CD8-positive, alpha-beta memory T cell (primary cell): ENCODE measurements at places on chromosomes 5 and 9.

DNA sequence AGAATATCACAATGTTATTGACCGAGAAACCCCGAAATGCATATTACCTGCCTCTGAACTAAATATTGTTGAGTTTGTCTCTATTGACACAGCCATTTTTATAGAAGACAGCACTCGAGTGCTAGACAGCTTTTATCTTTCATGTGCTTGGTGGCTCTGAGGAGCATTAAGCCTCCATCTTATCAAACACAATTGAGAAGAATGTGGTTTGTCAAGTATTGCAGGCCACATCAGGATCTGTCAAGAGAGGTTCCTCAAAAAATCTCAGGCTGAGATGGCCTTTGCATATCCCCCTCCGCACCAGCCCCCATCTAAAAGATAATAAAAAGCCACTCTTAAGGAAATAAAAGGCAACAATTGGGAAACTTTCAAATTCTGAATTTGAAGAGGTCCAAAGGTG lies 284.8 kb downstream of the DENND1A start:
- DNase-seq: no peak

- DNase-seq: no peak
Observed at GRCh38 chr5:105953616-105954015, 1717.1 kb downstream of the EFNA5 start.

- no peak for DNase-seq
Observed at GRCh38 chr5:147408980-147409379, 100.9 kb downstream of the DPYSL3 start.

DNA sequence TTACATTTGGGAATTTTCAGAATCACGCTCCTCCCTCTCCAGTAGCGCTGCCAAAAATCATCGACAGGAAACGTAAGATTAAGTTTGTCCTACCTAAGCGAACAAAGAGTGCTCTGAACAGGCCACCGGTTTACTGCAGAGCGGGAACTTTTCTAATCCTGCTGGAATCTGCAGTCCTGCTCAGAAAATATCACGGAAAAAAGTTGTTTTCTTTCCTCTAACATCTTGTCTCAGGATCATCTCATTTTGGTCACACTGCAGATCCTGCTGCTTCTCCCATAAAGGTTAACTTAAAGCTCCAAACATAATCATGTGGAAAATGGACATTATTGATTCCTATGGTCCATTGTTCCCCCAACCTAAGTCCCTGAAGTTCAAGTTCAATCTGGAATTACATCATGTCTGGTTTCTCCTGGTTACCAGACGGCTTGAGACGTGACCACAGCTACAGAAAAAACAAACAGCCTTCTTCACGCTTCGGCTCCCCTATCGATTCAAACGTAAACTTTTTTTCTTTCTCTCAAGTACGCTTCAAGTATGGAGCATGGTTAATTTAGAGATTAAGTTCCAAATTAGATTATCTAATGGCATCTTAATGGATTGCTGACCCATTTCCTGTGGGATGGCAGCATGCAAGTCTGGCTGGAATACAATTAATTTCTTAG lies 217.6 kb downstream of the NFIB start:
- no peak for DNase-seq

DNA sequence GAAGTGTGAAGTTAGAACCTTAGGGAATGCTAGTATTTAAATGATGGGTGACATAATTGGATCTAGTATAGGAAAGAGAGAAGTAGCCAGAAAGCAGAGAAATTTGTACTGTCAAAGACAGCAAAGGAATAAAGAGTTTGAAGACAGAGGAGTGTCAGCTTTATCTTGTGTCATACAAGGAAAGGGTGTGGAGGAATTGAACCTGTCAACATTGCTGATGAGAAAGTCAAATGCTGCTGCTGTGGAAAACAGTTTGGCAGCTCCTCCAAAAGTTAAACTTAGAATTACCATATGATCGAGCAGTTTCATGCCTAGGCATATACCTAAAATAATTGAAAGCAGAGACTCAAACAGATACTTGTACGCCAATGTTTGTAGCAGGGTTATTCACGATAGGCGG lies 63.7 kb downstream of the DENND4C start:
- DNase-seq: no peak

GRCh38 chr5:26872337-26872736 lies 166.0 kb downstream of the CDH9 start:
- no peak for DNase-seq

DNA sequence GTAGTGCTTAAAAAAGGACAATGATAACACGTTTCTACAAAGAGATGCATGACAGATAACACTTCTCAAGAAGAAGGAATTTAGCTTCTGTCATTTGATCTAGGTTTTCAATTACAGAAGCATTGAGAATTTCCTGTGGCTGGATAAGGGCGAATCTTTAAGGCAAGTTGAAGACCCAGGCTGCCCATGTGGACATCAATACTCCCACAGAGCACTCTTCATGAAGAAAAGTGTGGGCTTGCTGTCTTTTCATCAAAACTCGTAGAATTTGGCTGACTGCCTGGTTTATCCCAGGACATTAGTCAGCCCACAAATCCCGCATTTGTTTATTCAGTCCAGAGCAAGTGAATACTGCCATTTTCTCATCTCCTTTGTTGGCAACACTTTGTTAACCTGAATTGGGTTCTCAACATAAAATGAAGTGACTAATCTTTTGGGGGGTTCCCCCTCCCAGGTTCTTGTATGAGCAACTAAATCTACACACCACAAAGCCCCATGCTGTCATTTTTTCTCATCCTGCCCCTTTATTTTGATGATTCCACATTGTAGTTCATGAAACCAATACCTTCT lies 43.4 kb upstream of the CDKN2B start:
- no peak for DNase-seq

- no peak for DNase-seq
Observed at GRCh38 chr5:76069061-76069735, 14.0 kb upstream of the SV2C start.

DNA sequence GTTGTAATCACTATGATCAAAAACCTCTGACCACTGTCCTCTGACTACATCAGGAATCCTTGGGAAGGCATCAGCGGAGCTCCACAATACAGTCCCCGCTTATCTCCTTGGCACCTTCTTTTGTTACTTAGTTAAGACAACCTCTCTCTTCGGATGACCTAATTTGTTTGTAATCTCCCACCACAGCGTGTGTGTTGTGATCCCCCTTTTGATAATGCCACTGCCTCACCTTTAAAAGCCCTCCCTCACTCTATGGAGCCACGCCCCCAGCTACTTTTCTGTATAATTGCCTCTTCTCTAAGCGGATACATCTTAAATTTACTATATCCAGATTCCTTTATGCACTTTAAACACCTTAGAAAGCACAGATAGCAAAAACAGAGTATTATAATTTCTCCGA lies 35.9 kb downstream of the OR2Y1 start:
- no peak for DNase-seq

- DNase-seq: no peak
Observed at GRCh38 chr9:4541281-4541680, 51.0 kb downstream of the SLC1A1 start.

DNA sequence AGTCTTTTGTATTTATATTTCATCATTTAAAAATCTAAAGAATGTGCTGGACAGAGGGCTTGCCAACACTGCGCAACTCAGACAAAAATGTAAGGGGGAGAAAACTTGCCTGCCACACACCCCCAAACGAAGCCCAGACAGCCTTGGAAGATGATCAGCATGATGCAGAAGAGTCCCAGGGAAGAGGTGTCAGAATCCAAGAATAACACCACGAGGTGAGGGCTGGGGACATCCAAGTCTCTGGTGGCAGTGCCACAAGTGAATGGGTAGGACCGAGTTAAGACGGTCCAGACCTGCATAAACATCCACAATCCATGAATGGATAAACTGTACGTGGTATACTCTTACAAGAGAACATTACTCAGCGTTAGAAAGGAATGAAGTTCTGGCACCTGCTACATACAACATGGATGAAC lies 10.4 kb downstream of the EPB41L4B start:
- DNase-seq: no peak

DNA sequence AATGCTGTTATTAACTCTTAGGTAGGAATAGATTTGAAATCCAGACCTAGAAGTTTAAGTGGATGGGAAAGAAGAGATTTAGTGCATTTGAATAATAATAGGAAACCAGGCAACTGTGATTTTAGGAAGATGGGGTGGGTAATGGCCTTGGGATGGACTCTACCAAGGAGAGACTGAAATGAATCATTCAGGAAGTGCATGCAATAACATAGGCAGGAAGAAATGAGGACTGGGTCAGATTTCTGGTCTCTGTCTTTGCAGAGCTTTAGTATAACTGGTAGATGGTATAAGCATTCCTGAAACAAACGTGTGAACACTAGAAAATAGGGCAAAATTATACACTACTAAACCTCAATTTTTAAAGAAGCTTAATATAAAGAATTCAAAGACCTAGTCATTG lies 274.4 kb upstream of the CLINT1 start:
- DNase-seq: no peak
